ENCODE measurements at places on chromosomes 7 and 10.

- no peak for DNase-seq
Measured at GRCh38 chr7:149721084-149721601, 52.2 kb downstream of the ZNF467 start.

DNA sequence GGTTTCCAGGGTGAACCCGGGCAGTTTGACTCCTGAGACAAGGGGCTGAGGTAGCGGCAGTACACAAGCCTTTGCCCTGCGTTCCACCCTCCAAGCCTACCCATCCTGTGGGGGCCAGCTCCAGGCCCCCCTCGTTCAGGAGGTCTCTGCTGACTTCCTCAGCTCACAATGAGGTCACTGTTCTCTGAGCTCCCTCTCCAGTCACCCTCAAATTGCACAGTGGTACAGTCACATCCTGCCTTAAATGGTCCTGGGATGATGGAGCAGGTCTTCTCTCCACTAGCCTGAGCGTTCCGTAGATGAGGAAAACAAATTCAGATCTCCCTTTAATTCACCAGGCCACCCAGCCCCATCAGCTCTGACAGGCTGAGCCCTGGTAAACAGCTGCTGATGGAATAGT, 90.2 kb downstream of the SH3PXD2A start:
- DNase-seq: no peak

- no peak for DNase-seq
Measured at GRCh38 chr7:44121761-44122420, 1.5 kb downstream of the POLD2 start.

GRCh38 chr7:30880125-30880720, 31.4 kb upstream of the AQP1 start:
- DNase-seq: peak; percentile 32

Measured in Caco-2 (cell line).